ENCODE measurements at places on chromosomes 3 and 15.

DNA sequence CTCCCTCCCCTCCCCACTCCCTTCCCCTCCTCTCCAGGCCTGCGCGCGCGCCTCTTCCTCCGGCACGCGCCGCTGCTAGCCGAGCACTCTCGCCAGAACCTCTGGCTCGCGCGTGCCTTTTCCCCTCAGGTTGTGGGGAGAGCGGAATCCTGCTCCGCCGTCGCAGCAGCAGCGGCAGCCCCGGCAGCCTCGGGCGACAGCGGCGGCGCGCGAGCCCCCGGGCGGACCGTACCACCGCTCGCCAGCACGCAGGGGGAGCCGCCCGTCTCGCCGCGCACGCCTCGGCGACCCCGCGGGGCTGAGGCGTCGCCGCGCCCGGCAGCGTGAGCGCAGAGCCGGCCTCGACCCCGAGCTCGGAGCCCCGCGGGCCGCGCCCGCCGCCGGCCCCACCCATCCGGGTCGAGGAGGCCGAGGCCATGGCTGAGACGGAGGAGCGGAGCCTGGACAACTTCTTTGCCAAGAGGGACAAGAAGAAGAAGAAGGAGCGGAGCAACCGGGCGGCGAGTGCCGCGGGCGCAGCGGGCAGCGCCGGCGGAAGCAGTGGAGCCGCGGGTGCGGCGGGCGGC is at the start of gene CDV3:
CDV3 (plus strand) TSS at position 58 of the 566 bp plus-strand sequence; CDS start at position 417, 359 bp downstream.
- DNase-seq, result no peak

DNA sequence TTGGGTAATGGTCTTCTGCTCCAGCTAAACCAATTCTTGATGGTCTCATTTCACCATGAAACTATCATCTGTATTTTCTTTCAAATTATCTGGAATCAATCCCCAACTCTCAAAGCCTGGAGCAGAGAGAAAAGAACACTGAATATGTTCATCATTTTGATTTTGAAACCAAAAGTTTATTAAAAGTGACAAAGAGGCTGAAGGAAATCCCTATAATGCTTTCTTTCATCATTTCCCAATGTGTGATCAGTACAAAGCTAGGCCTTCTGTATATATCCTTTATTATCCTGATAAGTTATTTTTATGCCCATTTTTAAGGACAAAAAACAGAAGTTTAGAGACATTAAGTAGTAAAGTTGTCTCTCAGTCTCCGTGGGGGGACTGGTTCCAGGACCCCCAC is 50.1 kb upstream of the MBNL1 start:
- no peak for DNase-seq

DNA sequence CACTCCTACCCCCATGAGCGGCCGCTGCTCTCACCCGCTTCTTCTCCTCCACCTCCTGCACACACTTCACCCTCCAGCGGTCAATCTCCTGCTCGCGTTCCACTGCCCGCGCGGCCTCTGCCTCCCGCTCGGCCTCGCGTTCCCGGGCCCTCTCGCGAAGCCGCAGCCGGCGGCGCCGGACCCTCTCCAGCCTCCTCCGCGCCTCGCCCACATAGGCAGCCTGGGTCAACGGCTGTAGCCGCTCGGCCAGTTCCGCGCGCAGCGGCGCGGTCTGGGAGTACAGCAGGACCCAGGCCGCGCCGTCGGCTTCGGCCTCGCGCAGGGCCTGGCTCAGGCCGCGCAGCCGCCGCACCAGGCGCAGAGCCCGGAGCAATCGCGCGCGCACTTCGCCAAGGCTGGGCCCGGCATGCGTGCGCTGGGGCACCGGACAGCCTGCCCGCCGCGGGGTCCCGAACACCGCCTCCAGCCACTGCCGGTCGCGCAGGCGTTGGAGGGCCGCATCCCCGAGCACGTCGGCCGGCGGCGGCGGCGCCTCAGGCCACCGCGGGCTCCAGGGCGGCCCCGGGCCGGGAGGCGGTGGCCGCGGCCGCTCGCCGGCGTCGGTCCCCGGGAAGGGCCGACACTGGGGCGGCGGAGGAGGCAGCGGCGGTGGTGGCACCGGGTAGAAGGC is 595 bp downstream of the PDCD7 start:
- no peak for DNase-seq

DNA sequence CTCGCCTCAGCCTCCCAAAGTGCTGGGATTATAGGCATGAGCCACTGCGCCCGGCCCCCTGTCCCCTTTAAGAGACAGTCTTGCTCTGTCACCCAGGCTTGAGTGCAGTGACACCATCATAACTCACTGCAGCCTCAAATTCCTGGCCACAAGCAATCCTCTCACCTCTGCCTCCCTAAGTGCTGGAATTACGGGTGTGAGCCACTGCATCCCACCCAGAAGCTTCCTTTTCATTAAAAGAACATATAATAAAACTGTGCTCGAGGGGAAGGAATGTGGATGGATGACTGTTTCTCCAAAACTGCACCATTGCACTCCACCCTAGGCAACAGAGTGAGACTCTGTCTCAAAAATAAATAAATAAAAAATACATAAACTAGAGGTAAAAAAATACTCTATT is 70.1 kb downstream of the NCEH1 start:
- DNase-seq, result no peak

GRCh38 chr3:58084788-58085543 is 76.7 kb downstream of the FLNB start:
- no peak for DNase-seq

- peak; percentile 8 for DNase-seq
These were observed 91.3 kb downstream of the TMEM266 start for GRCh38 chr15:76150971-76151598.

DNA sequence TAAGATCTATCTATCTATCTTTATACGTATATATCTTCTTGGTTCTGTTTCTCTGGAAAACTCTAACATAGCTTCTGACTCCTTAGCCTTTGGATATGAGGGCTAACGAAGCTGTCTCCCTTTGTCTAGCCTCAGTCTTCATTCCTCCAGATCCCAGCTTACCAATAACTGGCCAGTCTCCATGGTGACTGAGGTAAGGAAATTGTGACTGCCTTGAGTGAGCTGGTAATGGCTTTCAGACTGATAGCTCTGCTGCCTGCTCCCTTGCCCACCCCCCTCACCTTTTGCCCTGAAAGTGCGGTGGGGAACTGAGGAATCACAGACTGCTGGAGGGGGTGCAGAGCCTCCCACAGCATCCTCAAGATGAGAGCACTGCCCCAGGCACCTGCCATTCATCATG is 65.8 kb upstream of the ABHD17C start:
- DNase-seq, result no peak

DNA sequence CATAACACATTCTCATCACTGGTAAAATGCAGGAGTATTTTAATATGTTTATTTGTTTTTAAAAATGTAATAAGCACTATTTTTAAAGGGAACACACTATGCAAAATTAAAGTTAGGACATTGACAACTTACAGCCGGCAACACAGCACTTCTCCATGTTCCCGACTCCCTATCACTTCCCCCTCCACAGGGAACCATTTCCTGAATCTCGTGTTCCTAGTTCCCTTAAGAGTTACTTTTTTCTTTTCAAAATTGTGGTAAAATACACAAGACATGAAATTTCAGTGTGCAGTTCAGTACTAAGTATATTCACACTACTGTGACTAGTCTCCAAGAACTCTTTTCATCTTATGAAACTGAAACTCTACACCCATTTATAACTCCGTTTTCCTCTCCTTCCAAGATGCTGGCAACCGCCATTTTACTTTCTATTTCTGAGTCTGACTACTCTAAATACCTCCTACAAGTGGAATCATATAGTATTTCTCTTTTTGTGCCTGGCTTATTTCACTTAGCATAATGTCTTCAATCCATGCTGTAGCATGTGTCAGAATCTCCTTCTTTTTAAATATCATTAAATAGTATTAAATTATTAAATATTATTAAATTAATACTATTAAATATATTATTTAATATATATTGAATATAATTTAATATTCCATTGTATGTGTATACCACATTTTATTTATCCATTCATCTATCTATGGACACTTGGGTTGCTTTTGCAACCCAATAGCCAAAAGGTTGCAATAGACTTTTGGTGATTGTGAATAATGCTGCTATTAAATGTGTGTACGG is 25.9 kb upstream of the UBE2Q2 start:
- DNase-seq, result peak; percentile 18

GRCh38 chr3:45666757-45667431 is 22.3 kb upstream of the SACM1L start:
- DNase-seq, result no peak

GRCh38 chr3:36635731-36636130 is 128.6 kb downstream of the DCLK3 start:
- no peak for DNase-seq

DNA sequence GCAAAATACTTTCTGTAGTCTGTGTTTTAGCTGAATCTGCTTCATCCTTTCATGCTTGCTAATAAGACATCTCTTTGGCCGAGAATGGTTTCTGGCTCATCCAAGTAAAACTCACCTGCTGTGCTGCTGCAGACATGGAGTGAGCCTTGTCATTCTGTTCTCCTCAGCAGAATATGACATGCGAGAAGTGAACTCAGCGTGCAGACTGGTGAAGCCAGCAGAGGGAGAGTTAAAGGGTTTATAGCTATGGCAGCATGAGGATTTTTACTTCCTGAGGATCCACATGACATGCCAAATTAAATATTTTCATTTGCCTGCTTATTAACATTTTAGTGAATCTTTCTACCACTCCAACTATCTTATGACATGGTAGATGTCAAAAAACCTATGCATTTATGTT is 658.4 kb upstream of the NECTIN3 start:
- no peak for DNase-seq

- DNase-seq, result no peak
These were observed 71.3 kb downstream of the NUP210 start for GRCh38 chr3:13348661-13349396.

DNA sequence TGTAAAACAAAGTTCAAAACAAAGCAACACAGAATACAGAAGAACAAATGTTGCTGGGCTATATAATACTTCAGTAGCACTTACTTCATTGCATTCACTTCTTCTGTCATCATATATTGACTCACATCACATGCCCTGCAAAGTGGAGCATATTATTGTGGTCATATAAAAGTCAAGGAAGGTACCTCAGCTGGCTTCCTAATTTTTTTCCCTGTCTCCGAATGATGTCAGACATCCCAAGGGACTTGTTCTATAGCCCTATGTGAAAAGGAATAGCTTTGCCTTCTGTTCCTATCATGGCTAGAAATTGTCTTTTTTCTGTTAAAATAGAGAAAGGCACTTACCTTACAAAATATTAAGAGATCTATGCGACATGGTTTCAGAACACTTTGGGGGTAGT is 109.4 kb downstream of the LRTM1 start:
- DNase-seq, result no peak

GRCh38 chr3:146972726-146973125 is 367.6 kb upstream of the PLSCR5 start:
- DNase-seq, result no peak

- DNase-seq, result no peak
These were observed 628 bp downstream of the PRRT3 start for GRCh38 chr3:9951598-9951961.

DNA sequence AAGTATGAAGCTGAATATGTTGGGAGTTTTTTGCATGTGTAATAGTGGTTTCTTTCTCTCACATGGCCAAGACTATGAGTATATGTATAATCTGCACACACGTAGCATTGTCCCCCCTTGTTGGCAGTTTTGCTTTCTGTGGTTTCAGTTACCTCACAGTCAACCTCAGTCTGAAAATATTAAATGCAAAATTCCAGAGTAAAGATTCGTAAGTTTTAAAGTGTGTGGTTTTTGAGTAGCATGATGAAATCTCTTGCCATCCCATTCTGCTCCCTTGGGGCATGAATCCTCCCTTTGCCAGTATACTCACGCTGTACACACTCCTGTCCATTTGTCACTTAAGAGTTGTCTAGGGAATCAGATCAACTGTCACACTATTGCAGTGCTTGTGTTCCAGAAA is 742.0 kb upstream of the CCDC54 start:
- DNase-seq, result peak; percentile 87

DNA sequence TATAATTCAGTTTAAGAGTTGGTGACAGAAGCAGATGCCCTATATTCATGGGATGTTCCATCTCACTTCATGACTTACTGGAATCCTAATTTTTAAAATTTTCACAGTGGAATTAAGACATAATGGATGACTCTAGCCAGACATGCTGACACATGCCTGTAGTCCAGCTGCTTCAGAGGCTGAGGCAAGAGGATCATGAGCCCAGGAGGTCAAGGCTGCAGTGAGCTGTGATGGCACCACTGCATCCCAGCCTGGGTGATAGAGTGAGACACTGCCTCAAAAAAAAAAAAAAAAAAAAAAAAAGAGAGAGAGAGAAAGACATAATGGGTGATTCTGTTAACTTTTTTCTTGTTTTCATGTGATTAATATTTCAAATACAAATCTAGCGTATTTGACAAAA is 123.6 kb downstream of the KLHL25 start:
- no peak for DNase-seq

DNA sequence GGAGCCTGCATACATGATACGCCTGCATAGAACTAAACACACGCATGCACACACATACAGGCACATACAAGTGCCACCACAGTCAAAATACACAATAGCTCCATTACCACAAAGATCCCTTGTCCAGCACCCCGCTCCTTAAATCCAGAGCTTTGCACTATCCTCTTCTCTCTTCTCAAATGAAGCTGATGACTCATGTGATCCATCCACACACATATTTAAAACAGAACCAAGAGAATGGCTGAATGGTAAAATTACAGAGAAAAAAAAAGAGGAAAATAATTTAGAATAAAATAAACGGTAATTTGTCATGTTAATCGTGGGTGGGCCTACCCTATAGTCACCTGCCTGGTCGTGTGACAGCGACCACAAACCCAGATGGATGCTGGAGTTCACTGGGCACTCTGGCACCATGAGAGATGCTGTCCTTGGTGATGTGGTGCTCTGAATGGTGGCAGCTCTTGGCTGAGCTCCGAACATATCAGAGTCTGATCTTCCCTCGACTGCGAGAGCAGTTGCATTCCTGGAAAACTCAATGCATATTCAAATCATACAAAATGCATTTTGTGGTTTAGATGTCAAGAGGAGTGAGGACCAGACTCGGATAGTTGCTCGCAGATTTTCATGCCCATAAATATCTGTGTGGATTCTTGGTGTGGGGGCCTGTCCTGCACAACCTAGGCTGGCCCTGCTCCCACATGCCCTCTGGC is 8.9 kb downstream of the IQSEC1 start:
- DNase-seq, result no peak

GRCh38 chr3:71104976-71105375 is 478.6 kb downstream of the FOXP1 start:
- DNase-seq, result no peak

DNA sequence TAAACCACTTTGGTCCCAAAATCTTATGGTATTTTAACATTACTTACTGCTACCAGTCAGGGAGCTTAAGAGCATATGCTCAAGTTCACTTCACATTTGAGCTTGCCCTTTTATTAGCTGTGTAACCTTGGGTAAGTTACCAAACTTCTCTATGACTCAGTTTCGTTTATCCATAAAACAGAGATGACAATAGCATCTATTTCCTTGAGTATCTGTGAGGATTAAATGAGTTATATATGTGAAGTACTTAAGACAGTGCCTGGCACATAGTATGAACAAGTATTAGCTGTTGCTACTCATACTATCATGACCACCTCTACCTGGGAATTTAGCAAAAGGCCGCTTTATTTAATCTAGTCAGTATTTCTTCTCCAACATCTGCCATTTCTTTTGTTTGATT is 5.9 kb downstream of the ATOSA start:
- no peak for DNase-seq

DNA sequence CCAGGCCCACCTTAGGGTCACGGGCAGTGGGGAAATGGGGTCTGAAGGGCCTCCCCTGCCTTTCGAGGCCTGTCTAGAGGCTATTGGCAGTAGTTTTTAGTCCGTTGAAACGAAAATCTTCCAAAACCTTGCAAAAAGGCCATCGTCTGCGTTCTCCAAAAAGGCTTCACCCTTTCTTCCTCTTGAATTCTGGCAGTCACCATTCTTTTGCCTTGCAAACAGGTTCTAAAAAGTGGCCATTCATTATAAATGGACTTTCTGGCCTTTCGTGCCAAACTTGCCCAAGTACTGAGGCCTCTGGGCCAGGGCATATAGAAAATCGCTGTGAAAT is 367 bp upstream of the TARS3 start:
- no peak for DNase-seq

All from SK-N-MC (cell line).